Activated T-helper 2 cell treated with anti-CD3 and anti-CD28 coated beads, Interferon-gamma antibody, Interleukin-2, Interleukin-4, amounts not matched to agents 10 μg/mL and 5 μg/mL and 100 μg/mL, durations not matched to agents 14 hours and 24 hours and 36 hours (primary cell): ENCODE measurements at places on chromosomes 3 and 15.

- no peak overlapping the region for H3K4me3 ChIP-seq
- peaks cover 11% of the 10 kb centered on the region for H3K4me1 ChIP-seq
- no peaks in the 10 kb centered on the region for H3K27me3 ChIP-seq
- DNase-seq, result no peak
Measured at GRCh38 chr15:89067751-89068150, 20.5 kb upstream of the ABHD2 start.

GRCh38 chr15:73964736-73965093 is 27.4 kb downstream of the STOML1 start:
- no peaks in the 10 kb centered on the region for H3K27me3 ChIP-seq
- DNase-seq, result peak; percentile 78
- H3K36me3 ChIP-seq, result no peaks in the 10 kb centered on the region

GRCh38 chr3:187093320-187093719 is 46.0 kb downstream of the RPL39L start:
- no peak overlapping the region for H3K4me3 ChIP-seq
- no peak overlapping the region for H3K27ac ChIP-seq
- peaks cover 20% of the 10 kb centered on the region for H3K4me1 ChIP-seq
- peaks cover 41% of the 10 kb centered on the region for H3K36me3 ChIP-seq
- no peaks in the 10 kb centered on the region for H3K27me3 ChIP-seq

DNA sequence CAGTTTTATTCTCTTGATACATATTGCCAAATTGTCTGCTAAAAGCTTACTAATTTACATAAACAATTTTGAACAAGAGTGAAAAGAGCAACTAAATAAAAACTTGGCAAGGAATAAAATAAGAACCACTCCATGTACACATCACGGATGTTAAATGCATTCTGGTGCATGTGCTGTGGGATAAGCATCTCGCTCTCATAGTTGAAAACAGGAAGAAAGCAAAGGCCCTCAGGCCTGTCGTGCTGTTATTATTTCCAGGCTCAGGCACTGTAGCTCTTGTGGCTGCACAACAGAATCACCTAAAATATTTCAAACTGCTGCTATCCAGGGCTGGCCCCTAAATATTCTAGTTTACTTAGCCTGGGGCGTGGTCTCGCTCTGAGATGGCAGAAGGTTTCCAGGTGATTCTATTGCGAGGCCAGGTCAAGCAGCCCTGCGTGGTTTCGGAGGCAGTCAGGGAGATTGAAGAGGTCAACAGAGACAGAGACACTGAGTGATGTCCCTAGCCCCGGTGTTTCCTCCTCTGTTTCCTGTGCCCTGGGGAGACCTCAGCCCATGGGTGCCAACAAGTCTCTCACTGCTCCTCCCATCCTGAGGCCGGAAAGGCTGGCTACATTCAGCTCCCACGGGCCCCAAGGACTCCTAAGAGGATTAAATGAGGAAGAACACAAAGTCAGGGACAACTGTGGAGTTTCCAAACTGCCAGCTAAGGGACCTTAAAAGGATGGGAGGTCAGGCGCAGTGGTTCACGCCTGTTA is 18.2 kb upstream of the PDIA5 start:
- no peak for DNase-seq
- H3K27ac ChIP-seq, result no peak overlapping the region
- H3K4me3 ChIP-seq, result no peak overlapping the region
- no peaks in the 10 kb centered on the region for H3K4me1 ChIP-seq
- no peaks in the 10 kb centered on the region for H3K36me3 ChIP-seq

GRCh38 chr3:61081554-61081953 is 169.7 kb downstream of the FHIT start:
- no peak overlapping the region for H3K4me3 ChIP-seq
- H3K4me1 ChIP-seq, result no peaks in the 10 kb centered on the region
- H3K27ac ChIP-seq, result no peak overlapping the region
- no peaks in the 10 kb centered on the region for H3K36me3 ChIP-seq
- no peak for DNase-seq

GRCh38 chr3:54476891-54477290 is 354.5 kb downstream of the CACNA2D3 start:
- no peak for DNase-seq
- no peak overlapping the region for H3K4me3 ChIP-seq
- no peaks in the 10 kb centered on the region for H3K36me3 ChIP-seq
- no peak overlapping the region for H3K27ac ChIP-seq
- no peaks in the 10 kb centered on the region for H3K4me1 ChIP-seq

DNA sequence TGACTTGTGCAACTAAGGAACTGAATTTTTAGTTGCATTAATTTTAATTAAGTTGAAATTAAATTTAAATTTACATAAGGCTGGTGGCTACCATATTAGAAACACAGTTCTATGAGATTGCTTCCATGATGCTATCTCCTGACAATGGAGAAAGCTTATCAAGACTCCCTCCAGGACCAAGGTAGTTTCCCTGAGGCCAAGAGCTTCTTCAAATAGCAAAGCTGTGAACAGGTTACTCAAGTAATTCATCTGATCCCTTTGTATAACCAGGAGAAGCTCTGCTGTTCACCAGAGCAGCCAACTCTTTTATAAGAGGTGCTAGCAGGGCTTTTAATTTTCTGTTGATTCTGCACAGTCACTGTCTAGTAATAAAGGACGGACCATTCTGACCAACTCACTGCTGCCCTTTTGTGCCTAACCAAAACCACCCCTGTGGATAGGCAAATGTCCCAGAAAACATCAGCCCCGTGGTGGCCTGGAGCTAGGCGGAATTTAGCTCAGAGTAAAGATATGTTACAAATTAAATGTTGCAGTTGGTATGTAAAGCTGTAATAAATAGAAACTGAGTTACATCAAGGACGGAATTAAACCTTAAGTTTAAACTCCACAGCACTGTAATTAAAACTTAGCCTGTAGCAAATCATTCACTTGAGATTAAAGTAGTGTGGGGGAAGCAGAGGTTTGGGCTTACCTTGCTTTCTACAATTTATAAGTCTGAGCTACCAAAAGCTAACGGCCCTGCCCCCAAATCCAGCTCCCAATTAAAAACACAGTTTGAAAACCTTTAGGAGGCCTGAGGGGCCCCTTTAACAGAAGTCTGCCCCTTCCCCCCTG is 55.6 kb upstream of the LRTM1 start:
- H3K4me3 ChIP-seq, result no peak overlapping the region
- no peaks in the 10 kb centered on the region for H3K27me3 ChIP-seq
- H3K4me1 ChIP-seq, result no peaks in the 10 kb centered on the region
- no peak overlapping the region for H3K27ac ChIP-seq
- H3K36me3 ChIP-seq, result no peaks in the 10 kb centered on the region

GRCh38 chr3:171159024-171159821 is 132.7 kb upstream of the SLC2A2 start:
- no peak overlapping the region for H3K4me3 ChIP-seq
- peaks cover 9% of the 10 kb centered on the region for H3K4me1 ChIP-seq
- peaks cover 77% of the 10 kb centered on the region for H3K36me3 ChIP-seq

DNA sequence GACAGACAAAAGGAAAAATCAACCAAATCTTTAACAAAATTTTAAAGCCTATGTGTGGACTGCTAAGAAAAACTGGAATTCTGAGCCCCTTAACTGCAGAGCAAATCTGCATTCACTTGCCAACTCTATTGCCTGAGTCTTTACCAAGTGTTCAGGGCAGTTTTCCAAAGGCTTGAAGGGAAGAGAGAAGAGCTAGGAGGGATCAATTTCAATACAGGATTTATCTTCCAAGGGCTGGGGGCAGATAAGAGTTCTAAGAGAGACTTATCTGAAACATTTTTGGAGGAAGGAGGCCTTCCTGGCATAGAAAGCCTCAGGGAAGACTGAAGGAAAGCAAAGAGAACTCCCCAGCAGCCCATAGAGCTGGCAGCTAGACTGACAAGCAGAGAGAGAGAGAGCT is 31.4 kb upstream of the LSAMP start:
- DNase-seq, result no peak
- H3K36me3 ChIP-seq, result no peaks in the 10 kb centered on the region
- H3K27me3 ChIP-seq, result no peaks in the 10 kb centered on the region
- no peak overlapping the region for H3K27ac ChIP-seq

GRCh38 chr3:160691962-160692361 is 15.0 kb downstream of the ARL14 start:
- no peak for DNase-seq
- H3K36me3 ChIP-seq, result no peaks in the 10 kb centered on the region
- no peaks in the 10 kb centered on the region for H3K4me1 ChIP-seq
- H3K4me3 ChIP-seq, result no peak overlapping the region
- H3K27ac ChIP-seq, result no peak overlapping the region

- H3K27ac ChIP-seq, result no peak overlapping the region
- H3K4me3 ChIP-seq, result no peak overlapping the region
- no peaks in the 10 kb centered on the region for H3K4me1 ChIP-seq
- no peaks in the 10 kb centered on the region for H3K27me3 ChIP-seq
- no peaks in the 10 kb centered on the region for H3K36me3 ChIP-seq
Measured at GRCh38 chr15:38028869-38029268, 94.4 kb downstream of the TMCO5A start.
